ENCODE measurements at places on chromosomes 11 and 22. TPM values are rescaled to one million over a fixed set of nuclear protein-coding genes. Genes with fewer than 3 reads are reported as not detected.

GRAP2 gene
- not detected for total RNA-seq

SLC5A1 gene
- not detected for total RNA-seq

ARVCF gene
- total RNA-seq, result 25.2 TPM

ALDH3B2 gene
- not detected for total RNA-seq

CSF2RB gene
- total RNA-seq, result under 0.01 TPM

KCNE3 gene
- 1.2 TPM for total RNA-seq

ZP1 gene
- total RNA-seq, result not detected

ELMOD1 gene
- total RNA-seq, result 0.11 TPM

MYO18B gene
- total RNA-seq, result 0.22 TPM

CRYBA4 gene
- not detected for total RNA-seq
